ENCODE measurements at places on chromosomes 12 and 14.

DNA sequence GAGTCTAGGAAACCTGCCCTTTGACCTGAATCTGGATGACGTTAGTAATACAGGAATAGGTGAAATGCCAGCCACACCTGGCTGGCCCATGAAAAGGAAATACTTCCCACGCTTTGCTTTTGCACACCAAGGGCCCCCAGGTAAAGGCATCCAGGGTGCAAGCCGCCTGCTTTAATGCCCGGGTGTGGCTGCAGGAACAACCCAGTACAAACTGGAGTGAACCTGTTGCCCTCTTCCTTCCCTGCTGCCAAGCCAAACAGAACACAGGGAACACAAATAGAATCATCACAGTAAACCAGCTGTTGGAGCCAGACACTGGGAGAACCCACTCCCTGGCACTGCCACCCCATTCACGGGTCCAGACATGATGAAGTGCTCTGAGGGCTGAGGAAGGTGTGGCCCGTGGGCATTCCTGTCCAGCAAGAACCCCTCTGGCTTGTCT is 24.2 kb upstream of the FOS start:
- DNase-seq = no peak

- no peak for DNase-seq
These were observed 239.2 kb downstream of the PAX9 start for GRCh38 chr14:36900846-36901245.

DNA sequence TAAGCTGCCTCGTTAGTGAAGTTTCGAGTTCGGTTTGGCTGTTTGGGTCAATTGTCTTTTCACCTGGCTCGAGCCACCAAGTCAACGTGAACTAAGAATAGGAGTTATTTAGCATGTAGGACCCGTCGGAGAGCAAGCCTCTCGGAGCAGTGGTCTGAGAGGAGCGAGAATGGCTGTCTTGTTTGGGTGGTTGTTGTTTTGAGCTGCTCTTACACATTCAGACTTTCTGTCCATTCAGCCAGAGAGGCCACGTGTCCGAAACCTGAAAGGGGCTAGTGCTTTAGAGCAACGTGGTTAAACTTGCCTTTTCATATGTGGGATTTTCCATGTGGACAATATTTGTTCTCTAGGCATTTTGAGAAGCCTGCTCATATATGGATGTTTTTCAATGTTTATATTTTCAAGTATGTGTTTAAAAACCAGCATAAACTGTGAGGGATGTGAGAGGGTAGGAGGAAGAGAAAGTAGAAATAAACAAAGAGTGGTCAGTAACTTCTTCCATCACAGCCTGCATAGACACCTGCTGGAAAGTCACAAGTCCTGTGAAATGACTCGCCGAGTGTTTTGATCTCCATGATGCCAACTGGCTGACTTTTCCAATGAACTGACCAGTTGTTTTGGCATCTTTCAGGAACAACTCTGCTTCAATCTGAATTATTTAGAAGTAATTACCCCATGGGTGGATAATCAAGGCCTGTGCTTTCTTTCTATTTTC is 221.0 kb downstream of the ASCL1 start:
- DNase-seq = no peak

DNA sequence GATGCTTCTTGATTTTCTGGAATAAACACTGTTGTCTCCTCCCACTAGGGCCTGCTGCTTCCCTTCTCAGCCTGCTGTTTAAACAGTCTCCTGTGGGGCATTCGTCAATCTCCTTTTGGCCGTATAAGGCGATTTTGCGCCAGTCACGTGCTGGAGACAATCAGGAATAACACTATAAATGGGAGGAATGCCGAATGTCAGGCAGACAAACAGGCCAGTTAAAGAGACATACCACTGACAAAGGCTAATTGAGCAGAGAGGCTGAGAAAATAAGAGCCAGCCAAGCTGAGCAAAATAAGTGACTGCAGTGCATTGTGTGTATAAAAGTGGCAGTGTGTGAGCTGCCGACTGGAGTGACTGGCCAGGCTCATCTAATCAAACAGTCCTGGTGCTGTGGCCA is 23.3 kb downstream of the DMAC2L start:
- DNase-seq = peak; percentile 70

DNA sequence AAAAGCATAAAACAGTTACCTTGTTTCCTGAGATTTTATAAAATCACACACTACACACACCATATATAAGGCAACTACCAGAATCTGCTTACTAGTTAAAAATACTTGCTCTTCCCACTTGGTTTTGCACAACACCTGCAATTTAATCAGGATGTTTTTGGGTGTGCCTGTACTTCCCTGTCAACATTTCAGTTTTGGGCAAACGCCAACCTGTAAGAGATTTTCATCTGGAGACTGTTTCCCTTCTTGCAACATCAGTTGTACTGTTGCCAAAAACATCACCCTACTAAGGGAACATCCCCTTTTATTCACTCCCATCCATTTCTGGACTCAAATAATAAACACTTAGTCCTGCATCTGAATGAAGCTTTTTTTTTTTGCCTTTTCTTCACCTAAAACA is 172.3 kb downstream of the DUSP6 start:
- DNase-seq = no peak

Measured in HEK293T (cell line).